ENCODE measurements at places on chromosomes 4 and X.

- no peak for DNase-seq
These were observed 99.9 kb downstream of the AREG start for GRCh38 chr4:74544655-74545361.

- DNase-seq = no peak
These were observed 907.6 kb downstream of the FSTL5 start for GRCh38 chr4:161256172-161256571.

- no peak for DNase-seq
These were observed 17.0 kb downstream of the PRSS12 start for GRCh38 chr4:118335774-118336173.

DNA sequence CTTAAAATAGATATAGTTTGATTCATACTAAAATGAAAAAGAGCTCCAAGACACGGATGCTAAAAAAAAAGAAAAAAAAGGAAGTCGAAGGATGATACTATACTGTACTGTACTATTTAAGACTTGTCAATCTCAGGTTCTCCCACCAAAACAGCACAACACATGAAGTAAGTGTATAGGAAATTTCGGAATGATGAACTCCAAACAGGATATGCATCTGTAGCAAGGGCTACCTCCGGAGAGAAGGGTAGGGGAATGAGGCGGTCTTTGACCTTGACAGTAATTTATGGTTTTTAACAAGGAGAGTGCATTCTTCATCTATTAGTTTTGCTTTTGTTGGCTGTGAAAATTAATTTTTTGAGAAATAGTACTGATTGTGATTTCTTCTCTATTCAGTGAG, 541 bp upstream of the FIP1L1 start:
- no peak for DNase-seq

DNA sequence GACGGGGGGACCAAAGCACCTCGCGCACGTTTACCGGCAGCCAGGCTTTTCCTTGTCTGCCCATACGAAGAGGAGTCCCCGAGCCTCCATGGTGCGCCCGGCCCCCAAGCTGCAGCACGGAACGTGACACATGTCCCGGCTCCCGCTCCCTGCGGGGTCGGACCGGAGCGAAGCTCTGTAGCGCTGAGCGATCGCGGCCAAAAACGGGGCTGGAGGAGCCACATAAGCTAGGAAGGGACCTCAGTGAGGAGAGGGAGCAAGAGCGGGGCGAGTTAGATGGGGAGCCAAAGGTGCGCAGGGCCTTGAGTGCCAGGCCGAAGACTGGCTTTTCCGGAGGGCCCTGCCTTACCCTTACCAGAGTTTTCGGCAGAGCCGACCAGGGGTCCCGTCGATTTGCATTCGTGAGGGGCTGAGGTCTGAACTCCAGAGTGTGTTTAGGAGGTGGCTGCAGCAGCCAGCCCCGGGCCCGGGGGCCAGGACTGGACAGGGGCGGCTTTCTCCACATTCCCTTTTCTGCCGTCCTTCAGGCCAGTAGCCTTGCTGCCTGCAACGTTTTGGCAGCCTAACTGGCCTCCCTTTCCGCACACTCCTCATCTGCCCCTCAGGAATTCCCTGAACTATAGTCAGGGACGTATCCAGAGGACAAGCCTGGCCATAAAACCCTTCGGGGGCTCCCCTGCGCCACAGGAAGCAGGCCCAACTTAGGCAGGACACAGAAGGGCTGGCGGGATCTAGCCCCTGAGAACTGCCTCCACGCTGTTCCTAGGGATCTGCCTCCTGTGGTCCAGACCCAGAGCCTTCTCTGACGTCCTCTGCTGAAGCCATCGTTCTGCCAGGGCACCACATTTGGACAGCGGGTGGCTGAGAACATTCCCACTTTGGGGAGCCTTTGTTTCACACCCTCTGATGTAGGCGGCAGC, 689 bp downstream of the SSR4 start:
- DNase-seq = no peak

DNA sequence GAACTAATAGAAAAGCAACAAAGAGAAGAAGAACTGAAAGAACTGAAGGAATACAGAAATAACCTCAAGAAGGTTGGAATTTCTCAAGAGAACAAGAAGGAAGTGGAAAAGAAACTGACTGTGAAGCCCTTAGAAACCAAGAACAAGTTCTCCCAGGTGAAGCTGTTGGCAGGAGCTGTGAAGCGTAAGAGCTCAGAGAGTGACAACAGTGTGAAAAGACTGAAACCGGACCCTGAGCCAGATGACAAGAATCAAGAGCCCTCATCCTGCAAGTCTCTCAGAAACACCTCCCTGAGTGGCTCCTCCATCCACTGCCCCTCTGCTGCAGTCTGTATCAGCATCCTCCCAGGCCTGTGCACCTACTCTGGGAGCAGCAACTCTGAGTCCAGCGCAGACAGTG, 8.4 kb upstream of the FHDC1 start:
- DNase-seq = no peak

- DNase-seq = no peak
These were observed at the start of gene STOX2 for GRCh38 chr4:183905081-183905592. TSS of gene STOX2 (plus strand) at chr4:183905307. CDS start at chr4:183906791, 1,484 bp downstream.

DNA sequence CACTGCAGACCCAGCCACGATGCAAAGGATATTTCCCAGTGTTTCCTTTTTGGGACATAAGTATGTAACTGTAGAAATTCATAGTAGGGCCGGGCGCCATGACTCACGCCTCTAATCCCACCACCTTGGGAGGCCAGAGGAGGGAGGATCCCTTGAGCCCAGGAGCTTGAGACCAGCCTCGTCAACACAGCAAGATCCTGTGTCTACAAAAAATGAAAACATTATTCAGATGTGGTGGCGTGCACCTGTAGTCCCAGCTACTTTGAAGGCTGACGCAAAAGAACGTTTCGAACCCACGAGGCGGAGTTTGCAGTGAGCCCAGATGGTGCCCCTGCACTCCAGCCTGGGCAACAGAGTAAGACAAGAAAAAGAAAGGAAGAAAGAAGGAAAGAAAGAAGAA, 49.2 kb downstream of the CRLF2 start:
- DNase-seq = no peak

- no peak for DNase-seq
These were observed 560.4 kb downstream of the ANKRD50 start for GRCh38 chr4:124152132-124152531.

- DNase-seq = no peak
These were observed 31.8 kb downstream of the PLAC1 start for GRCh38 chrX:134626434-134626833.

- peak; percentile 53 for DNase-seq
These were observed at the start of gene INTU for GRCh38 chr4:127632420-127633403. TSS of gene INTU (plus strand) at chr4:127632957. CDS start at chr4:127633035, 78 bp downstream.

- DNase-seq = no peak
These were observed 3.7 kb downstream of the PNMA6E start for GRCh38 chrX:153397256-153397960.

DNA sequence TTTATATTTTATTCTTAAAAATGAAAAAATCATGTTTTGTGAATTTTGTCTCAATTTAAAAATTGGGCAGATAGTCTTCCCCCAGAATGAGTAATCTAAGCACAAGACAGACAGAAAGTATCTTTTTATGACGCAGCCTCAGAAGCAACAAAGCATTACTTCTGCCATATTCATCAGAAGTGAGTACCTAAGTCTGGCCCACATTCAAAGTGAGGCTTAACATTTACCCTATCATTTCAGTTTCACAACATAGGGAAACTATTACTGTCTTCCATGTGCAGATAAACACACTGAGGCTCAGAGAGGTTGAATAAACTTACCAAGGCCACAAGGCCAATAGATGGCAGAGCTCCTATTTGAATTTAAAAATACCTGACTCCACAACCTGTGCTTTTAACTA, 4.4 kb upstream of the PRDX4 start:
- no peak for DNase-seq

DNA sequence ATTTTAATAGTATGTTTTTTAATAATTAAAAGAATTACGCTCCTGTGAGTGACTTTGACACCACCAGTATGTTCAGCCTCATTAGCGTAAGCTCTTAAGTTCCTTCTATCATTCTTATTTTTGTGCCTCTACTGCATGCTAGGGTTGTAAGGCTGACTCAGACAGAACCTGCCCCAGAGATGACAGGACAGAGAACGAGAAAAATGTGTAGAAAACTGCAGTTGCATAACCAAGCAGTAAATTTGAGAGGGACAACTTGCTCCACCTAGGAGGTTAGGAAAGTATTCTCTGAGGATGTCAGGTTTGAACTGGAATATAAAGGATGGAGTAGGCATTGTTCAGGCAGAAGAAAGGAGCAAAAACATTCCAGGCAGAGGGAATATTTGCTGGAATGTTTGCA, 98.7 kb downstream of the NFKB1 start:
- DNase-seq = no peak

All from H54 (cell line).